8988T (cell line): ENCODE measurements at places on chromosomes 13 and 19.

DNA sequence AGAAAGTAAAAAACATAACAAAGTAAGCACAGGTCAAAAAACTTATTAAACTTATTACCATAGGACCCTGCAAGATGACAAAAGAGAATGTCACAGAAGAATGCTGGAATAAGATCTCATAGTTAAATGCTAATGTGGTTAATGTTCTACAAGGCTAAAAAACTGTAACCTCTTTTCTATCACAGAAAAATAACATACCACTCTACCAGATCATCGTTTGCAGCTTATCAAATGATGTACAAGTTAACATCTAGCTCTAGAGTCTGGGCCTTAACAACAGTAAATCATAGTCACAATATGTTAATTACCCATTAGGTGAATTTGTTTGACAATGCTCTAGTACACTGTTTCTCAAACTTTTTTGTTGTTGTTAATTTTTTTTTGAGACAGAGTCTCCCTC, 53.0 kb downstream of the NUFIP1 start:
- no peak for DNase-seq

DNA sequence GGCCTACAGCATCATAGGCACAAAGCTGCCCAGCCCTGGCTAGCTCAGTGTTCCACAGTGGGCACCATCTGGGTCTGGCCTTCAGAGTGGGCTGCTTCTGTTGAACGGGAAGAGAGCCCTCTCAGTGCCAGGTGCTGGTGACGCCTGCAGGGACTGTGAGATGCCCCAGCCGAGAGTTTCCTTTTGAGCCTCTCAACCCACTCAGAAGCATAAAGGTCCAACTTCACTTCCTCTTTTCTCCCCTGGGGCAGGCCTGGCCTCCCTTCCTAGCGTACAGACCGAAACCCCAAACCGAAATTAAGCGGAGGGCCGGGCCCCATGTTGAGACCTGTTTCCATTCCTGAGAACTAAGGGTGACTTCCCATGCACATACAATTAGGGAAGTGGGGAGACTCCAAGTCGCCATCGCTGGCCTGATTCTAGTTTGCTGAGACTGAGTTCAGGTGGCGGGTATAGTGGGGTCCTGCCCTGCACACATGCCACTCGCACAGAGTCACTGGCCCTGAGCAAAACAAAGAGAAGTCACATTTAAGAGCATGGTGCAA, 6.9 kb downstream of the RAB8A start:
- no peak for DNase-seq

- no peak for DNase-seq
Measured at GRCh38 chr19:4023600-4024398, 16.3 kb downstream of the PIAS4 start.

GRCh38 chr13:112445411-112446271, 69.5 kb downstream of the SPACA7 start:
- DNase-seq: no peak

GRCh38 chr13:33937373-33938098, 119.6 kb downstream of the RFC3 start:
- no peak for DNase-seq

GRCh38 chr19:50921426-50922316, 10.5 kb upstream of the KLK4 start:
- DNase-seq: no peak
